Mesenteric fat pad (tissue), 1 donor: ENCODE measurements at places on chromosomes 16 and 17.

- no peak for DNase-seq
These were observed 36.5 kb upstream of the TOB1 start for GRCh38 chr17:50902372-50903353.

GRCh38 chr17:1474402-1475189, 17.9 kb downstream of the MYO1C start:
- DNase-seq: no peak

- DNase-seq: no peak
These were observed 5.7 kb upstream of the TCAP start for GRCh38 chr17:39659279-39660010.

DNA sequence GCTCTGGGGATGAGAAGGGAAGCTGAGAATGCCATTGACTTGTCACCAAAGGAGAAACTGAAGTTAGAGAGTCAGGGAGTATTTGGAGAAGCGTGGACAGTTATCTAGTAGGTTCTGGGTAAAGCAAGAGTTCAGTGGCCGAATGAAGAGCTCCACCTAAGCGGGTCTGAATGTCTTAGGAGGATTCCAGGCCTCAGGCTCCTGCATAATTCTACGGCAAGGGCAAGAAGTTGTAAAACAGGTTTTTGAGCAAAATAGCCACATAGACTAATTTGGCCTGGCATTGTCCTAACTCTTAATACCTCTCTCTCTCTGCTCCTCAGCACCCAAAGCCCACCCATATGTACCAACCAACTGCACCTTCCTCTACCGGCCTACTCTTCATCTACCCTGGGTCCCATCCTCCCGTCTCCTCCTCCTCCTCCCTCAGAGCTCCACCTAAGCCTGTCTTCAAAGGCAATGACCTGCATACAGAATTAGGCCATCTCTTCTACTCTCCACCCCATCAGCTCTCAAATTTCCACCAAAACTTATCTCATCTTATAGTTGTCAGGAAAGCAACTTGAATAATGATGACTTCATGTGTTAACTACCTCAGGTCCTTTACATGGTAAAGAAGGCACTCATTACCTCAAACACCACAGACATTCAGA, 42.0 kb upstream of the KCNJ2 start:
- DNase-seq: no peak

DNA sequence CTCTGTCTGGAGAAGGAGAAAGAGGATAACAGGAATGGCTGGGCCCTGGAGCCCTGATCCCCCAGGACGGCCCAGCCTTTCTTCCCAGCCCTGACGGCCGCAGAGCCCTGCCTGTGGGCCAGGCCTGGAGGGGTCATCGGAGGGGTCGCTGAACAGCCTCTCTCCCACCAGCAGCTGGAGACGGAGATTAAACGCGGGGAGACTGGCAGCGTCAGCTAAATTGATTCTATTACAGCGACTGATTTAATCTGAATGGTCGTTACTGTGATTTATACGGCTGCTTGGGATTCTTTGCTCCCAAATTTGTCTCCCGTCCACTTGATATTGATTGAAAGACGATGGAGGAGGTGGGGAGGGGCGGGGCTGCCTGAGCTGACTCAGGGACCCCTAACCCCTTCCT, 7.1 kb upstream of the CDH15 start:
- DNase-seq: no peak

DNA sequence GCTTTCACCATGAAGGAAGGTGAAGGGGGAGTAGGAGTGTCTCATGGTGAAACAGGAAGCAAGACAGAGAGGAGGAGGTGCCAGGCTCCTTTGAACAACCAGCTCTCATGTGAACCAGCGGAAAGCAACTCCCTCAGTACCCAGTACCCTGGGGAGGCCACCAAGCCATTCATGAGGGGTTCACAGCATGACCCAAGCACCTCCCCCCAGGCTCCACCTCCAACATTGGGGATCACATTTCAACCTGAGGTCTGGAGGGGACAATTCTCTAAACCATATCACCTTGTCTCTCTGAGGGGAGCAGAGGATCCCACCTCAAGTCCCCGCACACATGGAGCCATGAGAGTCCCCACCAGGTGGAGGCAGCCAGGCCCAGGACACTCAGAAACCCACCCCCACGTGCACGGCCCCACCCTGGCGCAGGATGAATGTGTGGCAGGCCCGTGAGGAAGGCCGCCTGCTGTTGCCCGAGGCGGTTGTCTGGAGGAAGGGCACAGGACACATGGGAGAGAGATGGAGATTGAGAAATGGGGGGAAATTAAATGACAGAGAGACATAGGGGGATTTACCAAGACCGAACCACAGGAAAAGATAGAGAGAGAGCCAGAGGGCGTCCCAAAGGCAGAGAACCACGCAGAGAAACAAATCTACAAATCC, 85.9 kb downstream of the TMEM132E start:
- DNase-seq: no peak

DNA sequence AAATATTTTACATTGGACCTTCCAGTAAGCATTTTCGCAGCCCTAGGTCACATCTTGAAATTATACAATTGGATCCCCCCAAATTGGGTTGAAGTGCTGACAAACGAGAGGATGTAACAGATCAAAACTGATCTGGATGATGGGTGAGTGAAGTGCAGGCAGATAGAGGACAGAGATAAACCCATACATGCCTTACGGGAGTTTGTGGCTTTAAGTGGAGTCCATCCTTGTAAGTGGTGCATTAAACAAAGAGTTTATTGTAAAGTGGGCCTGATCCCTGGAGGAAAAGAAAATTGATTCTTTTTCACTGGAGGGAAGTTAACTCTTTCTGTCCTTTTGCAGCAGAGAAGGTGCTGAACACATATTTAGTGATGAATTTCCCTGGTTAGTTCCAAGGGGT, 39.0 kb upstream of the KCNJ2 start:
- DNase-seq: no peak

DNA sequence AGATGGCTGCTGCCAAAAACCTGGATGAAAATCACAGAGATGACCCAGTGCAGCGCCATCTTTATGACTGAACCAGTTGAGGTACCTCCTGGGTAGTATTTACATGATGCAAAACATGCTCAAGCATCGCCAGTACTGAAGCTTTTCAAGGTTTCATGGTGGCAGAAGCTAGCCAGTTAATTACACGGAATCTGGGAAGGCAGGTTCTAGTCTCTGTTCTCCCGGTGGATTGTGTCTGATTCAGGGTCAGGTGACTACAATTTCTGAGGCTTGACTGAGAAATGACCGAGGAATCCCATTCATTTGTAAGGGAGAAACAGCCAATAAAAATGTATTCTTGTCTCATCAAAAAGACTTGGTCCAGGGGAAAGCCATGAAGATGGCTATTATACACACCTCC, 209.1 kb downstream of the SLC39A11 start:
- DNase-seq: no peak

DNA sequence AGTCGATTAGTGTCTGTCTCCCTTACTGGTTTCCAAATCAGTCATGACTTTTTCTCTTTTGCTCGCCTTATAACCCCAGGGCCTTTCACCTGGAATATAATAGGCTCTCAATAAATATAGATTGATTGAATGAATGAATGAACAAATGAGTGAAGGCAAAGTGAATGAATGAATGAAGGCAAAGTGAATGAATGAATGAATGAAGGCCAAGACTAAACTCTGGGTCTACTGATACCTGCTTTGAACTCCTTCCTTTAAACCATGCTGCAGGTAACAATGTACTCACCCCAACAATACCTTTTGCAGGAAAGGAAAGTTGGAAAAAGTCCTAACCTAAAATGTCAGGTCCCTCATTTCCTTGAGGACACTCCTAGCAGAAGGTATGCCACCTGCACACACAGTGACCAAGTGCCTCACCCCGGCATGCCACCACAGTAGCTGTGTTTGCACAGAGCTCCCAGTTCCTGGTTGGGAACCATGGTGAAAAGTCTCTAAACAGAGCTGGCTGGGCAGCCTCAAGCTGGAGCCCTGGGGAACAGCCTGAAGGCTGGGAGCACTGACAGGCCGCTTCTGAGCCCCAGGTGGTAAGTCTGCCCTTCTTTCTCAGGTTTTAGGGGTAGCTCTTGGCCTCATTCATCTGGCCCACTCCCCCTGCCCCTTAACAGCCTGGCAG, 42.7 kb upstream of the ANKFN1 start:
- DNase-seq: no peak

DNA sequence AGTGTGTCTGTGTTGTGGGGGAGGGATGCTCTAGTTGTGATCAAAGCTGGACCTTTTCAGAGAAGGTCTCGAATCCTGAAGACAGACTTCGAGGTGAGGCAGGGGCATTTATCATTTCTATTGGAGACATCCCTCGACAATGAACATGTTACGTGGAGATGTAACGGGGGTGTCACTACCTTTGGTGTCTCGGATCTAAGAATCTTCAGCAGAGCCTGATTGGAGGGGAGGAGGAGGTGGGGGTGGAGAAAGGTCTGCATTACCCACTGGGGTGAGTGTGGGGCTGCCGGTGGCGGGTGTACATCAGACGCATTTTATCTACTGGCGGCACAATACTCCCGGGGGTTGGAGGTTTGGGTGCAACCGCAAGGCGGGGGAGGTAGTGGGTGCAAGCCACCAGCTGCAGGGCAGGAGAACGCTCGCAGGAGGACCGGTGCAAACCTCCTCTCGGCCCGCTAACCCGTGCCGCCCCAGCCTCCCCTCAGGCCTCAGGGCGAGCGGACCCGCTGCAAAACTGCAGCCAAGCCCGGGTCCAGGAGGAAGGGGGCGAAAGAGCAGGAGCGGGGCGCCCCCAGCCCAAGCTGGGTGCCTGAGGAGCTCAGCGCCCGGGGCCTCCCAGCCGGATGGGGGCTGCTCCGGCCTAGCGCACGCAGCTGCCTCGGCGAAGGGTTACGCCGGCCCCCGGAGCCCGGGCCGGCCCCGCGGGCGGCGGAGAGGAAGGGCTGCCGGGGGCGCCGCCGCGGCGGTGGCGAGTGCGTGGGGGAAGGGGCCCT, 735 bp downstream of the ZNF652 start:
- DNase-seq: peak; percentile 90

DNA sequence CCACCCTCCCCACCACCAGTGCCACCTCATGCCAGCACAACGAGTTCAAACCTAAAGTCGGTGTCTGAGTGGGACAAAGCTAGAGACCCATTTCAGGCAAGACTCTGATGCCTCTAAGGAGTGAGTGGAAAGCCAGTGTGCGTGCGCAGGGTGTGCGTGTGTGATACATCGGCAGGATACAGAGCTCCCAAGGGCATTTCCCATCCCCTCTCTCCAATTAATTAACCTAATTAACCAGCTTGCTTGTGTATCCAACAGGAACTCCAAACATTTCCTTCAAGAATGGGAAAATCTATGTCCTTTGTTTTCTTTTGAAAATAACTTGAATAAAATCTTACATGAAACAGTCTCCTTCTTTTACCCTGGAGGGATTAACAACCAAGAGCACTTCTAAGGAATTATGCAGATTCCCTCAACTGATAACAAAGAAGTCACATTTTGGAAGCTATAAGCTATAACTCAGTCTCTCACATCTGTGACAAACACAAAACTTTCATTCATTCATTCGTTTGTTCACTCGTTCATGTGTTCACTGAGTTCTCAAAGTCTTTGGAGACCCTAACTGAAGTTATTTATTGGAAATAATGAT, 9.9 kb downstream of the ATPAF2 start:
- DNase-seq: peak; percentile 22

- no peak for DNase-seq
These were observed 25.1 kb upstream of the CCNF start for GRCh38 chr16:2404099-2404498.

- DNase-seq: no peak
These were observed 567 bp downstream of the OSBPL7 start for GRCh38 chr17:47821031-47821423.

- DNase-seq: no peak
These were observed 581.4 kb downstream of the CDH11 start for GRCh38 chr16:64540434-64540833.

GRCh38 chr16:67150833-67151396, at the start of gene B3GNT9:
Gene B3GNT9, minus strand, starts transcription at chr16:67150998. Its CDS starts 513 bp downstream, at chr16:67150485.
- no peak for DNase-seq

GRCh38 chr16:89246903-89247733, 29.6 kb downstream of the ZNF778 start:
- DNase-seq: peak; percentile 98

DNA sequence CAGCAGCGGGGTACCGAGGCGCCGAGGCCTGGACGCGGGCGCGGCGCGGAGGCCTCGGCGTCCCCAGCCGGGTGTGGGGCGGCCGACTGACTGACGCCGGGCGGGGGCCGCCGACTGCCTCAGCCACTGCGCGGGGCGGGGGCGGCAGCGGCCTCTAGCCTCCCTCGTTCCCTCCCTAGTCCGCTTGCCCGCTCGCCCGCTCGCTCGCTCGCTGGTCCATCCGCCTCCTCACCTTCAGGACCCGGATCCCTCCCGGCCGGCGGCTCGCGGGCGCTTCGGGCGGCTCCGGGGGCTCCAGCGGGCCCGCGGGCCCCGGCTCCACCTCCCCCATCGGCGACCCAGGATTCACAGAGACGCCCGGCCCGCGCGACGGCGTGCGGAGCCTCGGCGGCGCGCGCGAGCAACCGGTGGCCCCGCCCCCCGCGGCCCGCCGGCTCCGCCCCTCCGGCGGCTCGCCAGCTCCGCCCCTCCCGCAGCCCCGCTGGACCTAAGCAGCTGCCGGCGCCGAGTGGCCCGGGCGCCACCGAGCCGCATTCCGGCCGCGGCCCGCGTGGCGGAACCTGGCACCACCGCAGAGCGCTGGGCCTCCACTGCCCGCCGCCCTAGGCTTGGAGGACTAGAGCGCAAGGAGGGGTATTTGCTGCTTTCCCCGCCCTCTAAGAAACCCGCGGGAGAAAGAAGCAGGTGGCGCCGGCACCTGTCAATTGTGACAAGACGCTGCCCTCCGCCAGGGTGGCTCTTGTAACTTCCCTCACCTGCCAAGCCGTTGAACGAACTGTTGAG, 773 bp downstream of the PHLPP2 start:
- DNase-seq: peak; percentile 92

DNA sequence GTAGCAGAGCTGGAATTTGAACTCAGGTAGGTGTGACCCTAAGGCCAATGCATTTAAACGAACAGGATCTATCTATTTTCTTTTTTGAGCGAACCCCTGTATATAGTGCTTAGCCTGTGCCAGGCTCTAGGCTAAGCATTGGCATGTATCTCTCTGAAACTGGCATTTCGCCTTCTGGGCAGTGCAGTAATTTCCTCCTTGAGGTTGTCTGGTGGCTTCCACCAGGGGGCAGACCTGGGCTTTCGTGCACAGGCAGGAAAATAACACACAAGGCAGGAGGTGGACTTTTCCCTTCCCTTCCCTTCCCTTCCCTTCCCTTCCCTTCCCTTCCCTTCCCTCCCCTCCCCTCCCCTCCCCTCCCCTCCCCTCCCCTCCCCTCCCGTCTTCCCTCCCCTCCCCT, 34.4 kb upstream of the PRKCB start:
- DNase-seq: no peak

GRCh38 chr17:30095507-30096244, 20.9 kb upstream of the NSRP1 start:
- no peak for DNase-seq

DNA sequence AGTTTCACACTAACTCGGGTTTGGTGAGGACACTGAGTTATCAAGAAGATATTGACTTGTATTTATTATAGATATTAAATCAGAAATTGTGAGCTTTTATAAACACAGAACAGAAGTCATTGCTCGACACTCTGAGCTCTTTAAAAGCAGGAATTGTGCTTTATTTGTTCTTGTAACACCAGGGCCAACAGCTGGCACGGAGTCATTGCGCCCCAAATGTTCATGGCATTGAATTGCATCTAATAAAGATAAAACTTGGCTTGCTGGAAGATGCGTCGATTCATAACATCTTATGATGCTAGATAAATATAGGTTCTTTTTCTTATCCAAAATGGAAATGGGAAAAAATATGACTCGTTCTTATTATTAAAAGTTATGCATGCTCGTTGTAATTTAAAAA, 11.8 kb upstream of the MLYCD start:
- DNase-seq: no peak
